ENCODE measurements at places on chromosomes 3 and 15.

DNA sequence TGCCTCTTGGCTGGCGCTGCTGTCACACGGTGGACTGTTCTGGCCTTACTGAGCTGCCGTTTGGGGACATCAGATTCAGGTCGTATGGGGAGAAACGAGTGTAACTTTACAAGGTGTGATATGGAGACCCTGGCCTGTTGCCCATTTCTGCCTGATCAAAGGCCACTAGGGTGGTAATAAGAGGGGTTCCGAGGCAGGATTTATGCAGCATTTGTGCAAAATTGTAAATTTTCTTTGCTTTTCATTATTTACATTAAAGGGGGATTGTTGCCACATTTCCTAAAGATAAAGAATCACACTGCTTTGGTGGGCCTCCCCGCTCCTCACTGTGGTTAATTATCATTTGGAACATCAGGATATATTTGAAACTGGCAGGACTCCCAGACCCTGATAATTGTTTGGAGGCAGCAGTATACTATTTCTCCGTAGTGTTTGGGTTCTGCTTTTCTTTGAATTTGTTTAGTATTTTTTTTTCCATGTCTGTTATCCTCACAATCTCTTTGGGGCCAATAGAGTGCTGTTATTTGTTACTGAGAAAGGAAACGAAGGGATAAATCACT, 891 bp downstream of the NXPE3 start:
- DNase-seq: no peak

DNA sequence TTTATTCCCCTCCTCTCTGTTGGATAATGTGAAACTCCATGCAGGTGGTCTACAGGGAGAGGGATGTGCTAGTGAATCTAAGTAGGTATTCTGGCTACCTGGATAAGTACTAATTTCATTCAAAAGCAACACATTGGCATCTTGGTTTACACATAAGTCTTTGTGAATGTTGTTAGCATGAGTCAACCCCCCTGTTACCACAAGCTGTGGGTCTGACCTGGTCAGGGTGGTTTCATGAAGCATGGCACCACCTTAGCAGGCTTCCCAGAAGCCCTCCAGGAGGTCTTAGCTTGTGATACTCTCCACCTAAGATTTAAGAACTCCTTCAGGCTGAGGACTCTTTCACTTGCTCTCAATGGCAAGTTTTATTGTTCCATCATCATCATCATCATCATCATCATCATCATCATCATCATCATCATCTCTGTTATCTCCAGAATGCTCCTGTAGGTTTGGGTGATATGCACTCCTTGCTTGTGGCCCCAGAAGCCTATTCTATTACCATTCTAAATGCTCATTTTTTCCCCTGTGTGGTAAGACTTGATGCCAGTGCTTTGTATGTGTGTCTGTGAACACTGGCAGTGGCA, 62.8 kb downstream of the EPHB1 start:
- DNase-seq: no peak

- no peak for DNase-seq
Observed at GRCh38 chr3:3800080-3800455, 837 bp downstream of the LRRN1 start.

- DNase-seq: no peak
Observed at GRCh38 chr15:62809115-62809967, 233.2 kb upstream of the TPM1 start.

DNA sequence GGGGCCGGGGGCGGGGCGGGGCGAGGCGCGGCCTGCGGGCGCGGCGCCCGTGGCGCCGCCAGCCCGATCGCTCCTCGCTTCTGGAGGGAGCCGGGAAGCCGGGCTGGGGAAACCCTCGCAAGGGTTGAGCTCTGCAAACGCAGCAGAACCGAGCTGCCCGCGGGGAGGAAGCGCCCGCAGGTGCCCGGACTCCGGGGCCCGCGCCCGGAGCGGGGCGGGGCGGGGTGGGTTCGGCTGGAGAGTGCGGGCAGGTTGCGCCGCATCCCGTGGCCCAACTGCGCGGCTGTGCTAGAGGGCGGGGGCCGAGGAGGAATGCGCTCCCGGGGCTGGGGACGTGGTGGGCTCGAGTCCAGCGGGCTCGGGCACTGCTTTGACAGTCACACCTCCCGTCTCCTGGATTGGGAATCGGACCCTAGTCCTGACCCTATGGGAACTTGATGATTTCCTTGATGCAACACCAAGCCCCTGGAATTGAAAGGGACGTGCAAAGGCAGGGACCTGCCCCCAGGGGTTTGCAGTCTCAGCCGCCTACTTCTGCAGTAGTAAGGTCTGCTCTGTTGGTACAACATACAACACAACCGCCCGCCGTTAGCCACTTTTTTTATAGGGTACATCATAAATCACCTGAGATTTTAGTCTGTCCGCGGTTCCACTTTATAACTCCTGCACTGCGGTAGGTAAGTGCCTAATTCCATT, 34.3 kb downstream of the ZBTB38 start:
- DNase-seq: peak; percentile 60

DNA sequence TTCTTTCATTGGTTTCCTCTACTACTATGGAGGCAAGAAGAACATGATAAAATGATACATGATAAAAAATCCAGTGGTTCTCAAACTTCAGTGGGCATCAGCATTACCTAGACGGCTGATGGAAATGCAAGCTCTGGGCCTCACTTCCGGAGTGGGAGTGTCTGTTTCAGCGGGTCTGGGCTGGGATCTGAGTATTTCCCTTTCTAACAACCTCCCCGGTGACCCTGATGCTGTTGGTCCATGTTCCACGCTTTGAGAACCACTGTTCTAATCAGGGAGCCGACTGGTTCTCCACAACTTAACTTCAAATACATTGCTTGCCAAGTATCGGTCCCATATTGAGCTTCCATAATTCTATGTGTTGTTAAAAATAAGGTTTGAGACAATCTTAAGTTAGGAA, 712.3 kb upstream of the LMCD1 start:
- no peak for DNase-seq

- DNase-seq: no peak
Observed at GRCh38 chr3:28268989-28269388, 27.6 kb downstream of the CMC1 start.

DNA sequence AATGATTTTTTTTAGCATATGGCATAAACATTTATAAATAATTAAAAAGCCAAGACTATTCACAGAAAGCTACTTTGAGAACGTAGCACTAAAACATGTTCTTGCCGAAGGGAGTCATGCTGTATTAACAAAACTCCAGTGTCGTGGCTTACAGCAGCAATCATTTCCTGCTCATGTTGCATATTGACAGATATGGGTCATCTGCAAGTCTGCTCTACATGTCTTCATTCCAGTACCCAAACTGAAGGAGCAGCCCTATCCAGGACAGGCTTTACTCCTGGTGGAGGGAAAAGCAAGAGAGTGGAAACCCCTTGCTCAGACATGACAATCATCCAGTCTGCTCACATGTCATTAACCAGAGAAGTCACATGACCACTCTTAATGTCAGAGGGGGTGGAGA, 87.6 kb downstream of the NEK11 start:
- no peak for DNase-seq

DNA sequence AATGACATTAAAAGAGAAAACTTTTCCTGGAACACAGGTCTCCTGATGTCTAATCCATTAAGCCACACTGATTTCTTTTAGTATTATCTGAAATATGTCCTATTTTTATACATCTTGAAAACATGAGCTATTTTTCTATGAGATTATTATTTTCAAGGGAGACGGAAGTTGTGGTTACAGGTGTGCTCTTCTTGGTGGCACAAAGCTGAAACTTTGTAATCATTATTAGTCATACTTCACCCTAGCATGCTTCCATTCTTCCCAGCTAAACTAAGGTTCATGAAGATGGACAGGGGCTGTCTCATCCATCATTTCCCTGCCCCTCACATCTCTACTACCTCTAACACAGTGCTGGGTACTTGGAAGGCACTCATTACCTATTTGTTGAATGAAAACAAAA, 85.6 kb upstream of the POU1F1 start:
- no peak for DNase-seq

DNA sequence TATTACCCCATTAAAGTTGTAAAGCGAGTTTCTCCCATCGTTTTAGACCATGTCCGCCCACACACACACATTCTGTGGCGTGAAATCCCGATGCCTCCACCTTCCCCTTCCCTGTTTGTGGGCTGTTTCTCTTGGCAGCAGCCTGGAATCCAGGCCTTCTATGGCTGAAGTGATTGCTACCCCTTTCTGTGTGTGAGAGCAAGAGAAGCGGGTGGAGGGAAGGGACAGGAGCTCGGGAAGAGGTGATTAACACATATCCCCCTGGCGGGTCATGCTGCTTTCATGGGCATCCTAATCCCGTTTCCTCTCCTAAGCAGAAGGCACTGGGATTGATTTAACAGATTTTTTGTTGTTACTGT, 283.8 kb upstream of the RGMA start:
- no peak for DNase-seq

- DNase-seq: no peak
Observed at GRCh38 chr3:121707531-121708273, 41.8 kb downstream of the GOLGB1 start.

GRCh38 chr3:116849261-116849688, 139.7 kb downstream of the TUSC7 start:
- no peak for DNase-seq

GRCh38 chr15:95946241-95946640, 384.3 kb upstream of the NR2F2 start:
- no peak for DNase-seq

GRCh38 chr3:50650018-50650417, 24.7 kb upstream of the DOCK3 start:
- no peak for DNase-seq

DNA sequence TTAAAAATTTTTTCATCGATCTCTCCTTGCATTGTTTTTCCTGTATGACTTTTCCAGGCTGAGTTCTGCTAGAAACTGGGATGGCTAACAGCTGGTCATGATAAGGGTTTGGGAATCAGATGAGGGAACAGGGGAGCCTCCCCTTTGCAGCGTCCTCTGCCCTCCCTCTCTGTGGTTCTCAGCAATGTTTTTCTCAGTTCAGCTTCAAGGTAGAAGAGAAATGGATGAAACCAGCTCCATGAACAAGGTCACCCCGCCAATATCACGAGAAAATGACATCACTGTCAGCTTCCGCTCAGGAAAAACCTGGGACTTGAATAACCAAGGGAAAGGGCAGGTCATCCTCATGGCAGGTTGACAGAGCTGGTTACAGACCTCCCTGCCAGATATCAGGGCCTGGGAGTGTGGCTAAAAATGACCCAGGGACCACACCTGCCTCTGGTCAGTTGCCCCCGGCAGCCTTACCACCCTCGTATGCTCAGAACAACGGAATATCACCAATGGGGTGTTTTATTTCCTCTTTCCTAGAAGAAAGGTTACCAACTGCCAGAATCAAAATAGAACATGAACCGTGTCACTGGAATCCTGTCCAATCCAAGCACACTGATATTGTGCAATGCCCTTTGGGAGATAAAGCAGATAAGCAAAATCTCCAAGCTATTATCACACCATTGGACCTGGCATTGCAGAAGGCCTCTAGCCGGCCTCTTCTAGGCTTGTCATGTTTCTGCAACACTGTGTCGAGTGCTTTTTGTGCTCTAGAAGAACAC, 26.1 kb downstream of the LSM3 start:
- DNase-seq: no peak

- DNase-seq: peak; percentile 69
Observed at GRCh38 chr3:58173669-58174398, 36.9 kb downstream of the DNASE1L3 start.

DNA sequence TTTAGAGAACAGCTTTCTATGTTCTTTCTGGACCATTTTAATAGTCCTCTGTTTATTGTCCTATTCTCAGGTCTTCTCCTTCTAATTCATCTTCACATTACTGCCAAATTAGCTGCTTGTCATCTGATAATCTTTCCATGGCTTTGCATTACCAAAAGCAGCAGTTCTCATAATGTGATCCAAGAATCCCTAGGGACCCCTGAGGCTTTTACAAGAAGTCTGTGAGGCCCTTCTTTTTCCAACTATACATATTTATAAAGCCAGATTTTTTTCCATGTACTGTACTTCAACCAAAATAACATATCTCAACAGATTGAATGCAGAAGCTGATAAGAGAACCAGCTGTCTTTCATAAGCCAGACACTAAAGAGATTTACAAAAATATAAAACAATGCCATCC, 162.5 kb upstream of the BFSP2 start:
- no peak for DNase-seq

DNA sequence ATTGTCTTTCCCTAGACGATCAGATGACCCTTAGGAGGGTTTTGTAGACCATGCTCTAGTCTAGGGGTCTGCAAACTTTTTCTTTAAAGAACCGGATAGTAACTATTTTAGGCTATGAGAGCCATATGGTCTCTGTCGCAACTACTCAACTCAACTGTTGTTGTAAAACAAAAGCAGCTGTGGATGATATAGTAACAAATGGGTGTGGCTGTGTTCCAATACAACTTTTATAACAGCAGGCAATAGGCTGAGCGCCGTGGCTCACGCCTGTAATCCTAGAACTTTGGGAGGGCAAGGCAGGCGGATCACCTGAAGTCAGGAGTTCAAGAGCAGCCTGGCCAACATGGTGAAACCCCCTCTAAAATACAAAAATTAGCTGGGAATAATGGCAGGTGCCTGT, 6.1 kb upstream of the CMTM6 start:
- no peak for DNase-seq

DNA sequence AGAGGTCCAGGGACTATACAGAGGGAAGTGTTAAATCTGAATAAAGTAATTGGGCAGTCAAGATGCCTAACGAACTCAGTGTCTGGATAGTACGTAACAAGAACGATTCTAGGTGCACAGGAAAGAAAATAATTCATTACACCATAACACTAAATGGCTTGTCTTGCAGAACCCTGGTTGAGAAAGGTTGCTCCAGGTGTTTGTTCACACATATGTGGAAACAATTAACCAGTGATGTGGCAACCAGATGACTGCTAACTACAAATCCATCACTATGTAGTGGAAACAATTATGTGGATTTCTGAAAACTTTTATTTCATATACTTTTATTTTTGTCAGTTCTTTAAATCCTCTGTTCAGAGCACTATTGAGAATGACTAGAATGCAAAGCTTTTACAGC, 10.4 kb upstream of the HDC start:
- DNase-seq: no peak

DNA sequence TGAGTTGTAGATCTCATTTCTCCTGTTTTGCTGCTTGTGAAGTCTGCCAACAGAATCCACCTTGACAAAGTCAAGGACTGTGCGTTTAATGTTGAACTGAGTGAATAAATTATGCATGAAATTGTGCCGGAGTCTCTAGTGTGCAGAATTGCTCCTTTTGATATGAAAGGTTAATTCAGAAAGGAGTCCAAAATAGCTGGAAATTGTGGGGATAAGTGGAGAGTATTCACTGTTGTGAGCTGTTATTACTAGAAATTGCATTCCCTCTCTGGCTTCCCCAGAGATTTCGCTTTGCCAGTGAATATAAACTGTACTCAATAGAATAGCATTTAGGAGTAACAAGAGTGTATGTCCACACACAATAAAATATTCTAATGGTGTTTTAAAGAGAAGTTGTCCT, 43.1 kb downstream of the SAMMSON start:
- no peak for DNase-seq
